Femur (tissue), 1 donor: ENCODE measurements at places on chromosomes 3 and 15.

- DNase-seq, result no peak
Observed at GRCh38 chr15:90540768-90541167, 11.0 kb downstream of the CRTC3 start.

DNA sequence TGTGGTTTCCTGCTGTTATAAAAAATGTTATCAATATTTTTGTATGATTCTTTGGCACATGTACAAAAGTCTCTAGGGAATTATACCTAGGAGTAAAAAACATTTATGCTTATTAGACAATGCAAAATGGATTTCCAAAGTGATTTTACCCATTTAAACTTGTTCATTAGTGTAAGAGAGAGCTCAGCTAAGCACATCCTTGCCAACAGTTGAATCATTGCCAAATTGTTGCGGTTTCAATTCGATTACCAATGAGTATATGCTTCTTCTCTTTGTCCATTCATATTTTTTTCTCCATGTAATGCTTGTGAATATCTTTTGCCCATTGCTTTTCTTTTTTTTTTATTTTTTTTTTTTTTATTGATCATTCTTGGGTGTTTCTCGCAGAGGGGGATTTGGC lies 17.2 kb downstream of the CASR start:
- DNase-seq, result no peak

DNA sequence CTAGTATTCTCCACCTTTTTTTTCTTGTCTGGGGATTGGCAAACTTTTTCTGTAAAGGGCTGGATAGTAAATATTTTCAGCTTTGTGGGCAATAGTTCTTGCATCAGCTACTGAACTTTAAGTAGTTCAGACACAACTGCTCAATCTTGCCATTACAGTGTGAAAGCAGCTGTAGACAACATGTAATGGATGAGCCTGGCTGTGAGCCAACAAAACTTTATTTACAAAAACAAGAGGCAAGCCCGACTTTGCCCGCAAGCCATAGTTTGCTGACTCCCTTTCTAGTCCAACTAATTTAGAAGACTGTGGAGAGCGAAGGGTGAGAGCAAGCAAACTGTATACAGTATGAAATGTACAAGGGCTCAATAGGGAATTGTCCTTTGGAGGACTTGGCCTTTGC lies 6.2 kb downstream of the FRMD4B start:
- DNase-seq, result no peak

- no peak for DNase-seq
Observed at GRCh38 chr3:27685474-27685873, 36.6 kb downstream of the EOMES start.

DNA sequence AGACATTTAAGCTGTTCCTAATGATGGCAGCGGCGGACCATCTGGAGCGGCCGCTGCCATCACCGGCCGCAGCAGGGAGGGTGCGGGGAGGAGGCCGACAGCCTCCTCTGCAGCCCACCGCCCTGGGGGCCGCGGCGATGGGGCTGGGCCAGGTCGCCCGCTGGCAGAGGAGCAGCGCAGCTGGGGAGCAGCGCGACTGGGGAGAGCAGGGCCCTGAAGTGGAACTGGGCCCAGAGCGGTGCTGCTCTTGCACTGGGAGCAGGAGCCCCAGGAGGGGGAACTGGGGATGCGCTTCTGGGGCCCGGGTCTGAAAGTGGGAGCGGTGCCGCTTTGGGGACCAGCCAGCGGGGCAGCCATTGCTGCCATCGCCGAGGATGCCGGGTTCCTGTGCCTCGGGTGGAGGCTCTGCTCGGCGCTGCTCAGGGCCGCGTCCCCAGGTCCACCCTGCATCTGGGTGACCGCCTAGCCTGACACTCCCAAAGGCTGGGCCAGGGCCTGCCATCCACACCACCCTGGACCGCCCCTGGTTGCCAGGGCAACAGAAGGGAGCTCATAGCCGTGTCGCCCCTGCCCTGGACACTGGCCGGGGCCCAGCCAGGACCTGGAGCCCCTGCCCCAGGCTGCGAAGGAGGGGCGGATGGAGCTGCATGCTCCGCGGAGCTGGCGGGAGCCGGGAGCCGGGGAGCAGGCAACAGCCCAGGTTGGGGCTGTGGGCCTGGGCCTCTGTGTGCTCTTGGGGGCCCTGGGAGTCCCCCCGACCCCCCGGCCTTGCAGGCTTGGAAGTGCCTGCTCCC lies 15.5 kb upstream of the PLA2G4E start:
- DNase-seq, result no peak
